ENCODE measurements at places on chromosomes 12 and 14.

DNA sequence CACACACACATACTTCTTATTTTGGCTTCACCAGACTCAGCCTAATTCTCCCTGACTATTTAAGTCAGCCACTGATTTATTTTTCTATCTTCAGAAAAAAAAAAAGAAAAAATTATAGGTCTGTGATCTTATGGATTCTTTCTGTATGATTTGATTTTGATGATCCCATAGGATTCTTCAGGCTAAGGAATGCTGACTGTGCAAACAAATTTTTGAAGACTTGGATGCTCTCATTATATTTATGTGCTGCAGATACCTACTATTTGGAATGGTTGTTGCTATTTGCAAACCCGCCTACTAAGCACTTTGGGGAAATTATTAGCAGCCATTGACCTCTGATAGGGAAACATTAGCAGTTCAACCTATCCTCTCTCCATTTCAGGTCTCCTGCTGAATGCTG, 4.0 kb upstream of the ANO4 start:
- DNase-seq = no peak

DNA sequence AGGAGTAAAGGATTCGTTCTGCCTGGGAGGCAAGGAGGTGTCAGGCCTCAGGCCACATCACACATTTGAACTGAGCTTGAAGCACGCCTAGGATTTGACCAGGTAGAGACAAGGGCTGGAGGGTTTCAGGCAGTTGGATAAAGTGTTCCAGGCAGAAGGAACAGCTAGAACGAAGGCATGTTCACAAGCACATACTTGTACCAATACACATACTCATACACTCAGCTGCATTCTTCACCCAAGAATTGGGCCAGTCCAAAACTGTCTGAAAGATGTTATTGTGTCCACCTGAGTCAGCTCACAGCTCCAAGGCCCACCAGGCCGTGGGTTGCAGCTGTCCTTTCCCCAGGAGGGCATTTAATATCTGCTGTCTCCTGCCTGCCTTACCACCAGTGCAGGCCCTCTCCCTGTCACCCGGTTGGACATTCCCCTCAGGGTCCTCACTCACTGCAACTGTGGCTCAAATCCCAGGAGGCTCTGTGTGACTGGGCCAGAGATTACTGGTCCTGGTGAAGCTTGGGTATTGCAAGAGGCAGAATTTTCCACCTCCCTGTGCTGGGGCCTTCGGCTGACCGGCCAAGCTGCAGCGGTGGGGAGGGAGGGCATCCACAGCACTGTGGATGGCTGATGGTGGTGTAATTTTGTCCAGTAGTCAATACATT, 12.8 kb upstream of the AQP2 start:
- DNase-seq = no peak

- no peak for DNase-seq
These were observed 9.4 kb downstream of the RNF41 start for GRCh38 chr12:56212361-56212760.

GRCh38 chr14:86532219-86532618, 1002.3 kb downstream of the FLRT2 start:
- DNase-seq = no peak

GRCh38 chr12:112303004-112303403, 79.2 kb downstream of the HECTD4 start:
- peak; percentile 53 for DNase-seq

DNA sequence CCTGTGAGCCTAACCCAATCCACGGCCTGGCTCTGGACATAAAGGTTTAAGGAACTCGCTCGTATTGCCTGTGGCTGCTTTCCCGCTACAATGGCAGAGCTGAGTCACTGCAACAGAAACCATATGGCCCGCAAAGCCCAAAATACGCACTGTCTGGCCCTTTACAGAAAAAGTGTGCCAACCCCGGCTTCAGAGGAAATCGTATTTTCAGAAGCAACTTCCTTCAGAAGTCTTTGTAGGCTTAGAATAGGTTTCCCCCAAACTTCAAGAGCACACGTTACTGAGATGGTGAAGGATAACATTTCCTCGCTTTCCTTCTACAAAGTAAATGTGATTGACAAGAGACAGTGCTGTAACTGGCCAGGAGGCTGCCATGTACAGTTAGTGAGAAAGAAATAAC, 34.8 kb upstream of the TESC start:
- DNase-seq = peak; percentile 50

DNA sequence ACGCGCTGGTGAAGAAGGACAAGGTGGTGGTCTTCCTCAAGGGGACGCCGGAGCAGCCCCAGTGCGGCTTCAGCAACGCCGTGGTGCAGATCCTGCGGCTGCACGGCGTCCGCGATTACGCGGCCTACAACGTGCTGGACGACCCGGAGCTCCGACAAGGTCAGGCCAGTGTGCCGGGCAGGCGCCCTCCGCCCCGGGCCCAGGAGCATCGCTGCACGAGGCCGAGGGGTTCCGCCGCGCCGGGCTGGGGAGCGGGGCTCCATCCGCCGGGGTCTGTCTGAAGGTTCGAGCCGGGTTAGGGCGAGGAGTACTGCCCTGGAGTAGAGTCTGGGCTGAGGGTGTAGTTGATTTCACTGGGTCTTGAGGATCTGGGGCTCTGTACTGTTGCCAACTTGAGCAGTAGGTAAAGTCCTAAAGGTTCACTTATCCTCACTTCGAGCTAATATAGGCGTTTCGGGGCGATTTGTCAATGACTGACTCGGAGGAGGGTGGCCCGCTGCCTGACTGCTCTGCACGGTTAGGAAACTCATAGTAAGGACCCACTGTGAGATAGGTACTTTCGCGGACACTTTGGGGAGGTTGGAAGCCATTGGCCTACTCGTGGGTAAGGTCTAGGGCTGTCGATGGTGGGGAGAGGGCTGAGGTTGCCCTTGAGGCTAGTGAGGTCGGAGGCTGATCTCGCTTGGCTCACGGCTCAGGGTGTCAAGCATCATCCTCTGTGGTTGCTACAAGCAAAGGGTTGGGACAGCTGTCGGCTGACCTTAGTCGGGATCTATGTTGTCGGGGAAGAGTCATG, 574 bp downstream of the GLRX5 start:
- DNase-seq = no peak

DNA sequence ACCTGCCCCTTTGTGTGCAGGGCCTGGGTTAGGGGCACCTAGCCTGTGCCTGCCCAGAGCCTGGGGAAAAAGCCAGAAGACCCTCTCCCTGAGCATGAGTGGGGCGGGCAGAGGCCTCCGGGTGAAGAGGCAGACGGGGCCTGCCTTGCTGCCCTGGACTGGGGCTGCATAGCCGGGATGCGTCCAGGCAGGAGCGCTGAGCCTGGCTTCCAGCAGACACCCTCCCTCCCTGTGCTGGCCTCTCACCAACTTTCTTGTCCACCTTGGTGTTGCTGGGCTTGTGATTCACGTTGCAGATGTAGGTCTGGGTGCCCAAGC, 216.1 kb downstream of the TMEM121 start:
- DNase-seq = no peak

DNA sequence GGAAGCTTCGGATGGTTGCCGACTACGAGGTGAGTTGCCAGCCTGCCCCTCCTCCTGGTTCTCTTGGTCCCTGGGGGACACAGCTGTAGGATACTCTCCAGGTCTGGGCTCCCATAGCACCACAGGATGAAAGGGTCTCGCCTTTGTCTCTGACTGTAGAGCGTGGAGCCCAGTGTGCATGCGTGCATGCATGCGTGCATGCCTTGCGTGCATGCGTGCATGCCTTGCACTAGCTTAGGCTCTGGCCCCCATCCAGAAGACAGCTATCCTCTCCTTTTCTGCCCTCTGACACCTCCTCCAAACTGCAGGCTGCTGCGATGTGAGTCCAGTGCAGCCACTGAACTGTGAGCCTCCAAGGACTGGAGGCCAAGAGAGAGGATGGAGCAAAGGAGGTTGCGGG, 19.1 kb downstream of the NGB start:
- no peak for DNase-seq

- DNase-seq = no peak
These were observed 46.5 kb upstream of the IFNG-AS1 start for GRCh38 chr12:67942724-67943123.

DNA sequence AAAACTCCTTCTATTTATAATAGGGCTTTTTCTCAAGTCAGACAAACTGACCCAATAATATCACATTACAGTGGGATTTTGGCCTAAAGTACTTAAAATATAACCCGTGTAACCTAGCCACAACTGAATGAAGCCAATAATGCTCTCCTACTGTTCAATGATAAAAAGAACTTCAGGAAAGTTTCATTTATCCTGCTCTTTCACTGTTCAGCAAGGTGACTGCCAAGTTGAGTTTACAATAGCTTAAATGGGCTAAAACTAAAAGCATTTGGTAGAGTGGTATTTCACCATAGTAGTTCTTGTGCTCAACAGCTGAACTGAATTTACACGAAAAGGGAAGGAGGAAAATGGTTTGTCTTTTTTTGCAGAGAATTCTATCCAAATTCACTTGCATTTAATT, 49.8 kb downstream of the CNTN1 start:
- no peak for DNase-seq

DNA sequence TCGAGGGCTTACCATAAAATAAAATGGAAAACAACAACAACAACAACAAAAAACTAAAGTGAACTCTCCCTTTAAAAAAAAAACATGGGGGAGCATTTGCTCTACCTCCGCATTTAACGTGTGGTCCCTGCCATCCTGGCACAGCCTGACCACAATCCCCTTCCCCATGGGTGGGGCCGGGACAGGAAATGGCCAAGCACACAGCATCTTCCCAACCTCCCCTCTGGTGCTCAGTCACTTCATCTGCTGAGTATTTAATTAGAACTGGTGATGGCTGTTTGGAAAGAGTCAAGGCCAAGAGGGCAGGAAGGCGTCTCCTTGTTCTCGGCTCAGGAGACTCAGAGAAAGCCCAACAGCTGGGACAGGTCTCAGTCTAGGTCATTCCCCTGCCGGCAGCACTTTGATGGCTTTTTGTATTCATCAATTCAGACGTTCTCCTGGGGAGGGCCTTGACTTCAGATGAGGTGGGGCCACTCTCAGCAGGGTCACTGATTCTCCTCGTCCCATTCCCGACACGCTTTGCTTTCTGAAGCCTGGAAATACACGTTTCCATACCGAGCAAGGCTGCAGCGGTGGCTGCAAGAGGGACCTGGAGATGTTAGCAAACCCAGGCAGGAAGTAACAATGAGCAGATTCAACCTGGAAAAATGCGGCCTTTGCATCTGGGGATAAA, 44.4 kb downstream of the ANO2 start:
- DNase-seq = no peak

DNA sequence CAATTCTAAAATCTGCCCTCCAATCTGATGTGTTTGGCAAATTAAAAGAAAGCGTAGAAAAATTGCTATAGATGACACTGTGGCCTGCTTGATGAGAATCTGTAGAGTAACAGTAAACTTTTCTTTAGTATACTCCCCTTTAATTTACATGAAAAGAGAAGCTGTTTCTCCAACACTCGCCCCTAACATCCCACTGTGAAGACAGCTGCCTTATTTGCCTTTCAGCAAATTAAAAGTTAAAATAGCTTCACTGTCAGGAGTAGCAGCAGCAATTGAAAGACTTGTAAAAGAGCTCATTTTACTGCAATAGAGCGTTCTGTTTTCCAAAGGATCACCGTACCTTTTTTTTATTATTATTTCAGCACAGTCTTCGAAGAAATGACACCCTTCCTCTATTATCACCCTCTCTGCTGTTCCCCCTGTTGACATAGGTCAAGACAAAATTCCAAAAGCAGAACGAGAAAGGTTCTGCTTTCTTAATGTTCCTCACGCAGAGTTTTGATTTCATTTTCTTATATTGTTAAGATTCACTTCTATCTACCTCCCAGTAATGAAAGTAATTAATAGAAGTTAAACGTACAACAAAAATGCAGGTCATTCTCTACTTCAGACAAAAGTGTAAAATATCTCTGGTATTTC, 153.5 kb upstream of the USP15 start:
- DNase-seq = no peak

GRCh38 chr12:123150275-123150743, 581 bp downstream of the PITPNM2 start:
- peak; percentile 20 for DNase-seq

GRCh38 chr12:121144416-121144914, 11.8 kb downstream of the P2RX7 start:
- DNase-seq = no peak

- DNase-seq = no peak
These were observed 1.4 kb downstream of the SYT10 start for GRCh38 chr12:33438025-33438772.

DNA sequence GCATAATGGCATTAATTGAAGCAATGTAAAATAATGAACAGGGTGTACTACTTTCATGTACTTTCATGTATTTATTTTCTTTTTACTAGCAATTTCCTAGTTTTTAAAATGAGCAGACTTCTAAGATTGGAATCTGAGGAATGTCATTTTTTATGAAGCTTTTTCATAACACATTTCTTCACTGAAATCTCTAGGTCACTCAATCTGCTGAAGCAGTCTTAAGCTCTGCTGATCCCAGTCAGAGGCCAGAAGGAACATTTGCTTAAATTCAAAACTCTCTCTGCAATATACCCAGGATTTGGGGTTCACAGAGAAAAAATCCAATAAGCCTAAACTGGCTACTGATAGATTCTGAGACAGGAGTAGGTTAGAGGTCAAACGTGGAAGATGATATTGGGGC, 73.6 kb upstream of the CNTN1 start:
- no peak for DNase-seq

- DNase-seq = no peak
These were observed 349.0 kb upstream of the RGS6 start for GRCh38 chr14:71583194-71583593.
